ENCODE measurements at places on chromosomes 5 and 9. TPM values are rescaled to one million over a fixed set of nuclear protein-coding genes. Genes with fewer than 3 reads are reported as not detected.

DNA sequence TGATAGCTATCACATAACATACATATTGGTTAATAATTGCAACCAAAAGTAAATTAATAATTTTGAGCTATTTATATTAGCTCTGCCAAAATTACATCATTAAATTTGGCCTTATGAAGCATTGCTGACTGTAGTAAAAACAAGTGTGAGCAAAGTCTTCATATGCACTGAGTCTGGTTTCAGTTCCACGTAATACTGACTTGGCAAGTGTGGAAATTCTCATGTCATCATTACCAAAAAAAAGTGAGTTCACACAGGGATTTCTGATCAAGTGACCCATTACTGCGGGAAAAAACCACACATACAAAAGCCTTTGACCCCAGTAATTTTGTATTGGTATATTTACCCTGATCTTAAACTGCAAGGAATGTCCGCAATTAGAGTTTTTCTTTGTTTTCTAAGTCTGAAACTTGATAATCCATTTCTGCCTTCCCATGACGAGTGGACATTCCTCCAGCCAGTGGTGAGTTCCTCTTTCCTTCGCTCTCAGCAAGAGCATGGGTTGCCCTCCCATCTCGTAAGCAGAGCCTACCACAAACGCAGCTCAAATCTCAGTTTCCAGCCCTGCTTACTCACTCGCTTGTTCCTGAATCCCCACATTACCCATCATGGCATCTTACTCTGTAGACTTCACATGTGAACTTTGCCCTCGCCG lies 220.2 kb upstream of the DMRT1 start:
- no peak overlapping the region for H3K4me3 ChIP-seq
- no peak overlapping the region for H3K27ac ChIP-seq
- no peaks in the 10 kb centered on the region for H3K27me3 ChIP-seq
- H3K36me3 ChIP-seq: no peaks in the 10 kb centered on the region

DNA sequence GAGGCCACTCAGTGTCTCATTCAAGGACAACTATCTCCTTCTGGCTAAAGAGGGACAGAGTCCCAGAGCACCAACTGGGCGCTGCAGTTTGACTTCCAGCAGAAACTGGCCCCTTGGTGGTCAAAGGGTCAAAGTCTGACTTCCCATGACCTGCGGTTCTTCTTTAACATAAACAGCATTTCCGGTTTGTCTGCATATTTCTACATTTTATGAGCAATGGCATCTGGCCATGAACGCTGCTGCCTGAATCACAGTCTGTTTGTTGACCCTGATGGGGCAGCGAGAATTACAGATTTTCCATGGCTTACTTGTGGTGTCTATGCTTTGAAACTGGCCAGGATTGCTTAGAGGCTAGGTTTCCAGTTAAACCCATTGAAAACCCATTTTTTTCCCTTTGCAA lies 1.3 kb downstream of the TNFSF15 start:
- no peaks in the 10 kb centered on the region for H3K27me3 ChIP-seq
- H3K4me3 ChIP-seq: no peak overlapping the region
- H3K4me1 ChIP-seq: peaks cover 21% of the 10 kb centered on the region
- no peak for DNase-seq
- H3K36me3 ChIP-seq: no peaks in the 10 kb centered on the region

GRCh38 chr5:42638972-42639371 lies 117.6 kb upstream of the CCDC152 start:
- H3K4me3 ChIP-seq: no peak overlapping the region
- no peak overlapping the region for H3K27ac ChIP-seq
- no peak for DNase-seq
- no peaks in the 10 kb centered on the region for H3K4me1 ChIP-seq
- no peaks in the 10 kb centered on the region for H3K27me3 ChIP-seq

- no peak for DNase-seq
- peaks cover 25% of the 10 kb centered on the region for H3K4me1 ChIP-seq
- no peak overlapping the region for H3K4me3 ChIP-seq
- no peaks in the 10 kb centered on the region for H3K27me3 ChIP-seq
- no peak overlapping the region for H3K27ac ChIP-seq
- H3K36me3 ChIP-seq: no peaks in the 10 kb centered on the region
These were observed 157.5 kb downstream of the PIK3R1 start for GRCh38 chr5:68373050-68373449.

DNA sequence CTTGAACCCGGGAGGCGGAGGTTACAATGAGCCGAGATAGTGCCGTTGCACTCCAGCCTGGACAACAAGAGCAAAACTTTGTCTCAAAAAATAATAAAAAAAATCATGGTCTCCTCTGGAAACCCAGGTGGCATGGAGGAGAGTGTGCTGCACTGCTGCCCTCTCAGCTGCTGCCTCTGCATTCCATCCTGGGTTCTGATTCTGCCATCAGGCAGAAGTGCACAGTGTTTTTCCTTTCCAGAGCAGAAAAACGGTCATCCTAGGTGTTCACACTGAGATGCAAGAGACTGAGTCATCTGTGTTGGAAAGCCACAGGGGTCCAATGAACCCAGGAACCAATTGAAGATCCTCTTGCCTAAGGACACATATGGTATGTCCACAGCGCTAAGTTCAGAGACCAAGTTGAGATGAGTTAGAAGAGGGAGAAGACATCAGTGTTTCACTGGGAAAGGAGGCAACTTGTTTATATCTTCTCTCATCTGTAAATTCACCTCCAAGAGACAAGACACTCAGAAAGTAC lies 88.8 kb upstream of the DMRT1 start:
- DNase-seq: no peak
- H3K27ac ChIP-seq: no peak overlapping the region
- peaks cover 31% of the 10 kb centered on the region for H3K4me1 ChIP-seq
- H3K4me3 ChIP-seq: no peak overlapping the region
- no peaks in the 10 kb centered on the region for H3K27me3 ChIP-seq

- no peak for DNase-seq
- H3K27ac ChIP-seq: no peak overlapping the region
- no peaks in the 10 kb centered on the region for H3K36me3 ChIP-seq
- H3K27me3 ChIP-seq: no peaks in the 10 kb centered on the region
- no peaks in the 10 kb centered on the region for H3K4me1 ChIP-seq
These were observed 133.7 kb downstream of the NMUR2 start for GRCh38 chr5:152271420-152271819.

- no peaks in the 10 kb centered on the region for H3K27me3 ChIP-seq
- no peak overlapping the region for H3K27ac ChIP-seq
- H3K4me1 ChIP-seq: no peaks in the 10 kb centered on the region
- no peak overlapping the region for H3K4me3 ChIP-seq
- no peaks in the 10 kb centered on the region for H3K36me3 ChIP-seq
- no peak for DNase-seq
These were observed 8.9 kb upstream of the SPATA31E1 start for GRCh38 chr9:87873607-87874303.

- no peak overlapping the region for H3K27ac ChIP-seq
- no peaks in the 10 kb centered on the region for H3K36me3 ChIP-seq
- H3K4me1 ChIP-seq: no peaks in the 10 kb centered on the region
- H3K4me3 ChIP-seq: no peak overlapping the region
- no peaks in the 10 kb centered on the region for H3K27me3 ChIP-seq
- no peak for DNase-seq
These were observed 447.9 kb upstream of the SGCD start for GRCh38 chr5:155878991-155879575.

Gene PCDHGC3
- 0.17 TPM for total RNA-seq

Gene ANKRD18B
- total RNA-seq: 1.2 TPM

Gene PCBD2
- total RNA-seq: 13.1 TPM

Gene ADAMTS16
- not detected for total RNA-seq
